IMR-90 (cell line): ENCODE measurements at places on chromosomes 11 and 22.

GRCh38 chr11:134267966-134268365 lies 8.2 kb upstream of the GLB1L3 start:
- DNase-seq = no peak

GRCh38 chr11:62917906-62918502 lies 3.2 kb downstream of the CHRM1 start:
- DNase-seq = no peak

- DNase-seq = no peak
Observed at GRCh38 chr22:17955590-17956379, 68.6 kb downstream of the MICAL3 start.

DNA sequence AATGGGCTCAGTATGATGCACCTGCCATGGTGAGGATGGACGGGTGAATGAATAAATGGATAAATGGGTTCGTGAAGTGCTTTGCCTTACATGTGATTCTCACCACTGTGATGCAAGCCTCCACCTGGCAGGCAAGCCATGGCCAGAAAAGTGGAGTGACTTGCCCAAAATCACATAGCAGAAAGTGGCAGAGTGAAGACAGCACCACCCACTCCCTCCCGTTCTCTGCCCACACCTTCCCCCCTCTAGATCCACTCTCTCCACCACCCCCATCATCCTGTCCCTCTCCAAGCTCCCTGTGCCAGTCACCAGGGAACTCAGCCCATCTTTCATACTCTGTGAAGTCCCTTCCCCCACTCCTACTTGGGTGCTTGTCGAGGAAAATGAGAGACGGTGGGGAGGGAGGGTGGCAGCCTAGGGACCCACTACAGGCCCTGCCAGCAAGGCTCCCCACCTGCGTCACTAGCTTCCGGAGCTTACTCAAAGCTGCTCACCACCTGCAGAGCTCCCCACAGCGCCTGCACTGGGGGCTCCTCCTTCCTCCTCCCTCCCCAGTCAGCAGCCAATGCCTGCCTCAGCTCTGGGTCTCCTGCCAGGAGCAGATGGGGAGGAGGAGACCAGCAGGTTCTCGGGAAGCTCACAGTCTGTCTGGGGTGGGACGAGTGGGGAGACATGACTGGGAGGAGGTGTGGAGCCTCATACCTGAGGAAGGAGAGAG lies 82.3 kb downstream of the PDE2A start:
- no peak for DNase-seq

GRCh38 chr11:75147875-75148263 lies 3.0 kb upstream of the SLCO2B1 start:
- no peak for DNase-seq

- no peak for DNase-seq
Observed at GRCh38 chr11:118763041-118763440, 27.9 kb downstream of the DDX6 start.

DNA sequence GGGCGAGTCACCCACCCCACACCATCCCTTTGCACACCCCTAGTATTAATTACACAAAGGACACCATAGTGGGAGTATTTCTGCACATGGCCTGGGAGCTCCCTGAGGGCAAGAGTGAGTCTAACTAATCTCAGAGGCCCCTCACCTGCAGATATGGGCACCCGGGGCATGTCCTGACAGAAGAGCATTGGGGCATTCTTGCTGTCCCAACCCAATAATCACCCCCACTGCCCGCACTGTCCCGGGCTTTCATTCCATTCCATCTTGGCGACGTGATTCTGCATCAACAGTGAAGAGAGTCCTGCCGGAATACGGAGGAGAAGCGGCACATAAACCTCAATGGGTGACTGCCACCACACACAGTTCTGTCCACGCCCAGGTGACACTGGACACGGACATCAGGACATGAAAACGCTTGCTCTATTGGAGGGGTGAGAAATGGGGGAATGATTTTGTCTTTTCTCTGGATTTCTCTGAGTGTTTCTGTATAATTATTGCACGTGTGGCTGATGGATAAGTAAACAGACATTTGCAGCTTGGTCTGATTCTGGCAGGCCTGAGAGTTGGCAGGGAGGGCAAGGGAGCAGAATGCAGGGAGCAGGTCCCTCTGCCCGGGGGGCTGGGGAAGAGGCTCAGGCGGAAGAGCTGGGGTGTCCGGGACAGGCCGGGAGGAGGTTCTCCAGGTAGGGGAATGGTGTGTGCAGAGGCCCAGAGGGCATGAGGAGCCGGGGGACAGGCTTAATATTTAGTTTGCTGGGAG lies 38.2 kb downstream of the SCUBE1 start:
- no peak for DNase-seq

DNA sequence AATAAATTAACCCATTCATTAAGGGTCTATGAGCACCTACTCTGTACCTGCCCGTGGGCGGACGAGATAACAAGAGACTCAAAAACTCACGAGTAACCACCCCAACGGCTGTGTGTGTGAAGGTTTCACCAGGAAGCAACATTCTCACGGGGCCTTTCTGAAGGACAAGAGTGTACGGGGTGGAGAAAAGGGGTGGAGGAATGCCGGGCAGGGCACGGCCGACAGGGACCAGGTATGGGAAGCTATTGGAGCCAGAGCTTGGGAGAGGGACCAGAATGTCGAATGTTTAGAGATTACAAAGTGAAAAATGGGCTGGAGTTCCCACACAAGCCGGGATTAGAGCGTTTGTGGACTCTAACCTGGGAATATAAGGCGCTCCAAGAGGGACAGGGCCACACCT lies 1.6 kb downstream of the KMT5B start:
- DNase-seq = no peak

GRCh38 chr11:11422411-11423128 lies 69.5 kb upstream of the CSNK2A3 start:
- DNase-seq = no peak

DNA sequence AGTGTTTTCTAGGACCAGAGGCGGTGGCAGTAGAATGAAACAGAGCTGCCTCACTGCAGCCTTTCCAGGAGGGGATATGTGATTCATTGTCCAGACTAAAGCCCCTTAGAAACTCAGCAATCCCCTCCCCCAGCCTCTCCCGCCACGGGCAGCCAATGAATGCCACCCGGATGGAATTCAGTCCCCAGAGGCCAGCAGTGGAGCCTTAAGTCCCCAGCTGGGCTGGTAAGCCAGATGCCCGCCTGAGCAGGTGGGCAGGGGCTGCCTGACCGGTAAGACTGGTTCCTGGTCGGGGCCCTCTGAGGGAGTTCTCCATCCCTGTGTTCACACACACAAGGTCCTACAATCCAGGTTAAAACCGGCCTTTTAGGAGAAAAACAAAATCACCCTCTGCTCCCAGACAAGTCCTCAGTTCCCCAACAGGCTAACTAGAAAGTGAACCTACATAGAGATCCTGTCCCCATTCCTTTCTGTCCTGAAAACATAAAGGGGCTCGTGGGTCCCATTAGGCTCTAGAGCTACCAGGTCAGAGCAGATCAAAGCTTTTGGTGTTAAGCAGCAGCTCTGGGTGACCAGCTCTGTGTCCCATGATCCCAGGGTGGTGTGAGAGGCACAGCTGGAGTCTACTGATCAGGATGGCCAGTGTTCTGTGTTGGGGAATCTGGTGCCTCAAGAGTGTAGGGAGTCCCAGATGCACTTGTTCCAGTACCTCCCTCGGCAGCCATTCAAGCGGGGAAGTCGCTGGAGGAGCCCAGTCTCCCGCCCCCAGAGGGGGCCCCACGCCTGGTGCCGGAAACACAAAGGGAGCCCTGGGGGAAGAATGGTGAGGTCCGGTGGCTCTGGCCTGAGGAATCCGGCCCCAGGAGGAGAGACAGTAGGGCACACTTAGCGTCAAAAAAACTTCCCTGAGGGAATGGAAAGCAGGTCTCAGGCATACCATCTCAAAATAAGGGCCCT lies 2.6 kb downstream of the PATZ1 start:
- DNase-seq = peak; percentile 26
